ENCODE measurements at places on chromosomes 6 and 20.

- no peak for DNase-seq
Observed at GRCh38 chr6:152954443-152954842, 28.4 kb downstream of the FBXO5 start.

- DNase-seq: no peak
Observed at GRCh38 chr20:48771542-48771941, 56.3 kb downstream of the PREX1 start.

- DNase-seq: peak; percentile 35
Observed at GRCh38 chr6:43962458-43962857, 164.8 kb downstream of the MRPL14 start.

- no peak for DNase-seq
Observed at GRCh38 chr6:33065312-33065711, 8.1 kb downstream of the HLA-DPA1 start.

DNA sequence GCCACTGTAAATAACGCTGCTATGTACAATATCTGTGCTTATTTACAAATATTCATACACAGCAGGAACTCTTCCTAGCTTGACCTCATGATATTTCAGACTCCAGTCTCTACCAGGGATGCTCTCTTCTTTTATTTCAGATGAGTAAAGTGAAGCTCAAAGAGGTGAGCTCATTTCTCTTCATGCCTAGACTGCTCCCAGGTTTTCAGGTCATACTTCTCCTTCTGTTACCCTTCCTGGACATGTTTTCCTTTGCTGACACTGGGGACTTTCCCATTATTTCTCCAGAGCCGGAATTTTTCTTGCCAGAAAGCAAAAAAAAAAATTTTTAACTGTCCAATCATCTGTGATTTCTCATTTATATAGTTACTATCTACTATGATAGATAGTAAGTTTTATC lies 147.2 kb upstream of the DST start:
- no peak for DNase-seq

- DNase-seq: no peak
Observed at GRCh38 chr6:47247227-47247797, 62.4 kb downstream of the TNFRSF21 start.

GRCh38 chr6:100459592-100460184 lies 5.0 kb downstream of the SIM1 start:
- no peak for DNase-seq

DNA sequence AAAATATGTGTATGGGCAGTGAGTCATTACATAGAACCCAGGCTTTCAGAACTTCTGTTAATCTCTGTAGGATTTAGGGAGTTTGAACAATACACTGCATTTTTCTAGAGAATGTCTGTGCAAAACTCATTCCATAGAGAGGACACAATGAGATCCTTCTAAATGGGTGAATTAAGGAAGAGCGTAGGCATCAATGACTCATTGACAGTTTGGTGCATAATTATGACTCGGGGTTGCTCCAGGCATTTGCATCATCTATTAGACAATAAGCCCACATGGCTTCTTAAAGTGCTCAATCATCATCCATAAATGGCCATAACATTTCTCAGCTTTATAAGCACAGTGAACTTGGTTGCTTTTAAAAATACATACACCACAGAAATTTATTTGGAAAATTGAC lies 625.5 kb downstream of the CDH26 start:
- no peak for DNase-seq

DNA sequence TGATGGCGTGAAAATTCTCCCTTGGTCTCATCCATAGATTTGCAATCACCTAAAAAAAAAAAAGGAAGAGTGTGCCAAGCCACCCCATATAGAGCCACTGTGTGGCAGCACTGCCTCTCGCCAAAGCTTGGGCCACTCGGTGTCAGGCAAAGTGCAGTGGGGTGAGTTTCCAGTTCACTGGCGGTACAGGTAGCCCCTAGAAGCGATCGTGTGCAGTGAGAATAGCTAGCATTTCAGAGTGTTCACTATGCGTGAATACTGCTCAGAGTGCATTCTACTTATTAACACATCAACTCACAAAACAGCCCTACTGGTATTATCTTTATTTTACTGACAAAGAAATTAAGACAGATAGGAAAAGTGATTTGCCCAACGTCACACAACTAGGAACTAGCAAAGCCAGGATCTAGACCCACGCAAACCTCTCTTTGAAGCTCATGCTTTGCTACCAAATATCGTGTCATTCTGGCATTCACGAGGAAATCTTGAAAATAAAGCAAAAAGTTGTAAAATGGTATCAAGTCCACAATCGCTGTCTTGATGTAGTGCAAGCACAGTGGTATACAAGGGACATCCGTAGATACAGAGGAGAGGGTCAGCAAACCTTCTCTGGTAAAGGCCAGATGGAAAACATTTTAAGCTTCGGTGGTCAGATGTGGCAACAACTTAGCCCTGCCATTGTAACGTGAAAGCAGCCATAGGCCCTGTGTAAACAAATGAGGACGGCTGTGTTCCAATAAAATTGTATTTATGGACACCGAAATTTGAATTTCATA lies 10.4 kb upstream of the GCNT2 start:
- DNase-seq: peak; percentile 15

DNA sequence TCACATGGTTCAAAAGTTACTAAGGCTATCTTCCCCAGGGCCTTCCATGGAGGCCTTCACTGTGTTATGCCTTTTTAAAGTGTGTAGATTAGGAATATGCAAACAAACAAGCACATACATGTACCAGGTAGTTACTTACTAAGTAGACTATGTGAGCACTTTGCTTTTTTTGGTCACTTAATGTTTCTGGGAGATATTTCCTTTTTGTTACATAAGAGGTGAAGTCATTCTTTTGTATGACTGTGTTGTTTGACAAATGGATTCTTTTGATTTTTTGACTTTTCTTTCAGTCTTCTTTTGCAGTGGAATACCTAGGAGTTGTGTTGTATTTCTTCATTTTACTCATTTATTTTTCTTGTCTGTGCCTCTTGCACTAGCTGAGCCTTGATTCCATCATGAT lies 39.6 kb upstream of the BCAS1 start:
- no peak for DNase-seq

DNA sequence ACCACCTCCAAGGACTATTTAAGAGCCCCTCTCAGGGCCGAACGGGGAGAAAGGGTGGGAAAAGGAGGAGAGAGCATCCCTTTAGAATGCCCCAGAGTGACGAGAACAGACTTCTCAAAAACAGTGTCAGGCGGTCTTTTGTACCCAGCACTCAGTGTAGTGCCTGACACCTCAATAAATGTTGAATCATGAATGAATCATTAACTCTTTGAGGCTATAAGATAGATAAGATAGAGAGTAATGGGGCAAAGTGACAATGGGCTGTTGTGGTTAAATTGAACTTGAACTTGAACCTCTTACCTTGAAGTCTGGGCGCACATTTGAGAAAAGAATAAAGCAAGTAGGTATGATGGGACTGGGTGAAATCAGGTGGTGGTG lies 7.4 kb downstream of the TCF21 start:
- no peak for DNase-seq

- DNase-seq: peak; percentile 39
Observed at GRCh38 chr6:145214570-145214969, 520.8 kb downstream of the EPM2A start.

GRCh38 chr6:19738010-19738409 lies 99.2 kb upstream of the ID4 start:
- no peak for DNase-seq

DNA sequence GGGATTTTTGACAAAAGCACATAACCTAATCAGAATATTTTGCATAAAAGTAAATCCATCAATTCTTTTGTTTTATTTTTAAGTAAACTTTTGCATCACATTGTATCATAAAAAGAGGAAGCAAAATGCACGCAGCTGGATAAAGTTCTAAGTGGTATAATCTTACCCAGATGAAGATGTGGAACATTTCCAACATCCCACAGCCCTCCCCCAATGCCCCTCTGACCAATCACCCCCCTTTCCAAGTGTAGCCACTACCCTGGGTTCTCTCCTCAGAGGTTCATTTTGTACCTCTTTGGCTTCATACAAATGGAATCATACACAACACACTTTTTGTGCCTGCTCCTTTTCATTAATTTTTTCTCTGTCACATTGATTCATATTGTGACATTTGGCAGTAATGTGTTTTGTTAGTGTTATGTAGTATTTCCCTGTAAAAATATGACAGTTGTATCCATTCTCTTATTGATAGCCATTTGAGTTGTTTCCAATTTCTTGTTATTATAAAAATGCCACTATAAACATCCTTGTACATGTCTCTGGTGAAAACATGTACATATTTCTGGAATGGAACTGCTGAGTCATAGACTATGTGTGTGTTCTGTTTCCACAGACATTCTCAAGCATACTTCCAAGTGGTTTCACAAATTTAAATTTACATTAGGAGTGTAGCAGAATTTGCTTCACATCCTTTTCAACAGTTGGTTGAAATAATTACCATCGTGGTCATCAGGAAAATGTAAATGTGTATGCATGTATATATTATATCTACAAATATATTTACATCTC lies 92.9 kb upstream of the SYNDIG1 start:
- DNase-seq: peak; percentile 44

- no peak for DNase-seq
Observed at GRCh38 chr6:167644412-167645132, 182.1 kb upstream of the AFDN start.
